MCF 10A (cell line): ENCODE measurements at places on chromosomes 5 and 9. TPM values are rescaled to one million over a fixed set of nuclear protein-coding genes. Genes with fewer than 3 reads are reported as not detected.

Gene SV2C
- not detected in 2 replicates for total RNA-seq

- no peak for DNase-seq
Observed at GRCh38 chr9:98942906-98943681, 613 bp upstream of the COL15A1 start.

DNA sequence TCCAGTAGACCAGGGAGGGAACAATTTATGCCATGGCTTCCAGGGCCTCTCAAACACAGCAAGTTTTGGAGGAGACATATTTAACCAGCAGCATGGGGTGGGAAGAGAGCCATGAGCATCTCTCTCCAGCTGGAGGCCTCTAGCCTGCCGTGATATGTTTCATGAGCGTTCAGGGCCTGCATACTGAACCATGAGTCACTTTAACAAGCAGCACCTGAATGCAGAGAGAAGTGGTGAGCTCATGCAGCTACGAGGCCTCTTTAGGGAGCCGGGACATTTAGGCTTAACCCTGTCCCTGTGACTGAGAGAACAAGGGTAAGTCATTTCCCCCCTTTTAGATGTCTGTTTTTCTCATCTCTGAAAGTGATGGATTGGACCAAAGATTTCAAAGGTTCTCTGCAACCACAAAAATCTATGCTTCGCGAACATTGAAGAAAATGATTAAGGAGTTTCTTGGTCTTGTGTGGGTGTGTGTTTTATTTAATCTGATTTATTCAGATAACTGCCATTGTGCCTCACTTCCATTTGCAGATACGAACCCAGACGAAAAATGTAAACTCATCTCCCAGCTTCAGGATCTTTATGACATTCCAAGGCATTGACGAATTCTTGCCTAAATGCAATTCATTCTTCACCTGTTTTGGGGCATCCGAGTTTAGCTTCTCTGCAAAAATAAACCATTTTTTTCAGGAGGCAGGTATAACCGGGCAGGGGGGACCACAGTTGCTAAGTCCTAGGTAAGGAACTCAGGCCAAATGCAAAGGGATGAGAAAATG, 157.0 kb downstream of the GABBR2 start:
- peak; percentile 21 for DNase-seq

Gene ZDHHC11B
- total RNA-seq = 0.17 TPM in 1 of 2 replicates, not detected in the other

DNA sequence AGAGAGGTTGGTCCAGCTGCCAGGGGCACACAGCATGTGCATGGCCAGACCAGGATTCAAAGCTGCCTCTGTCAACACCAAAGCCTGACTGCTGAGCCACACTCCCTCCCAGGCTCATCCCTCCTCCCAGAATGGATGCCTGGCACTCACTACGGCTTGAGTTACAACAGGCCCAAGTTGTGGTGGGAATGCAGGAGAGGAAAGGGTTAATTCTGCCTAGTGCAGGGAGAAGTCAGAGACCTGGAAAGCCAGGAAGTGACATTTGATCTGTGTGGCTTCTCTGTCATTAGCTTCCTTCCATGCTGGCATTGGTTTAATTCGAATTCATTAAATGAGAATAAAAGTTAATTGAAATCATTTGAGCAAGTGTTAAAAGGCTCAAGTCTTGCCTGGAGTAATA, 150.0 kb downstream of the NSG2 start:
- no peak for DNase-seq
